ENCODE measurements at places on chromosomes 1 and 21.

- DNase-seq = no peak
Observed at GRCh38 chr1:67194209-67194863, 28.1 kb downstream of the IL23R start.

DNA sequence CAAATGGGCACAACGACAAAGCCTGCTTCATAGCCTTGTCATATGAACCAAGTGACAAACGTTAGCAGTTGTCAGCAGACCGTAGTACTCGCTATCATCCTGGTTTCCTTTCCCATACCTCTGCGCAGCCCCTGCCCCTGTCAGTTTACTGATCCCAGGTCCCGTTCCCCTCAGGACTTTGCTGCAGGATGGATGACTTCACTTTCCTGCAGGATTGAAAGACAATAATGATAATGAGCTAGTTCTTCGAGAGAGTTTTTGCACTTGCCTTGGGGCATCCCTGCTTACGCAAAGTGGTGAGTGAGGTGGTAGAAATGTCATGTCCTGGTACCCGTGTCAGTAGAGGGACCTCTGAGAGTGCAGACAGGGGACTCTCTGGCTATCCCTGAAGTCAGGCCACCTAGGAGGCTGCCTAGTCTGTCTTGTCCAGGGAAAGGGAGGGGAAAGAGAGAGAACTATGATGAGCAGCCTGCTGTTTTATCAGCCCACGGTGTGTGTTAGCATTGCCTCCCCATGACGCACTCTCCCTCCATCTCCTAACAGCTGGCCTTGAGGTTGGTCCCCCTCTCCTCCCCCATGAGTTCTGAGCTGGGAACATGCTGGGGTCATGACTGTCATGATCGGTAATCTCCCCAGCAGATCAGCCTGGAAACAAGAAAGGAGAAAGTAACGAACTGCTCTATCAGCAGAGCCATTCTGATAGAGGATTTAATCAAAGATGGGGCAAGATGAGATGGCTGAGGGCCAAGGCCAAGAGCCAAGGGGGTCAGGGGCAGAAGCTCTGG lies 53.7 kb downstream of the ELK4 start:
- no peak for DNase-seq

DNA sequence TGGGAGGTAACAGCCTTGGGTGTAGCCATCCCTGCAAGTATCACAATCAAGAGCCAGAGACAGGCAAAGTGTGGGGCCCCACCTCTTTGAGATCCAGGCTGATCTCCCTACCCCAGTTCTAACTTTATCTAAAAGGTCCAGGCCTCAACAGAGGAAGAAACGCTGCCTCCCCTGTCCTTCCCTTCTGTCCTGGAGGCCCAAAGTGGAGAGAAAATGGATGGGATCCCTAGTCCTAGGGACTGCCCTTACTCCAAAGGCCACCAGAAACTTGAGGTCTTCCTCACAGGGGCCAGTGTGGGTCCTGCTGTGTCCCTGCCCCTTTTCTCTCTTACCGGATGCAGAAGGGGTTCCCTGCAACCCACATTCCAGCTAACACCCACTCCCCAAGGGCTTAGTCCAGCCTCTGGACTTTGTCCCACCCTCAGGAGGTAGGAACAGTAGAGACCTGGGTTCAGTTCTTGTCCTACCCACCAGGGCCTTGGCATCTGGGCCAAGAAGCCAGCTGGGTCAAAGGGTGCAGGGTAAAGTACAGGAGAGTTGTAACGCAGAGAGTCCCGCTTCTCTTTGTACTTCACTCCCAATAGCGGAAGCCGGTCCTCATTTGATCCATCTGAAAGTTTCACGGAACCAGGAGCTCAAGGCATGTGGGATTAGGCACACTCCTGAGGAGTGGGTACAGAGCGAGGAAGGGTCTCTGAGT lies 1.9 kb downstream of the HDGF start:
- peak; percentile 44 for DNase-seq

DNA sequence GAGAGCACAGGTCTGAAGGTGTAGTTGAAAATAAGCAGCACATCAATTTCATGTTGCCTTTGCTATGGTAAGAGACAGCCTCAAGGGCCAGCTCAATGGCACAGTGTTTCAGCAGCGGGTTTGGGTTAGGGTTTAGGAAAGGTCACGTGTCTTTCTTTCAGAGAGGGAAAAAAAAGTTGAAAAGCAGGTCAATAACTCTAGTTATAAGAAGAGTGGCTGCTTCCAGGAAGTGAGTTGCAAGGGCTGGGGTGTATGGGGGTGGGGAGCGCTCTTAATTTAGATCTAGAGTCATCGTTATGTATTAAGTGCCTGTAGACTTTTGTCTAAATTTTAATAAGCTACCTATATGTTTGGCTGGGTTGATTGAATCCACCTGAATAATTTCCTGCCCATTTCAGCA lies 118.5 kb upstream of the SPAG17 start:
- DNase-seq = no peak

DNA sequence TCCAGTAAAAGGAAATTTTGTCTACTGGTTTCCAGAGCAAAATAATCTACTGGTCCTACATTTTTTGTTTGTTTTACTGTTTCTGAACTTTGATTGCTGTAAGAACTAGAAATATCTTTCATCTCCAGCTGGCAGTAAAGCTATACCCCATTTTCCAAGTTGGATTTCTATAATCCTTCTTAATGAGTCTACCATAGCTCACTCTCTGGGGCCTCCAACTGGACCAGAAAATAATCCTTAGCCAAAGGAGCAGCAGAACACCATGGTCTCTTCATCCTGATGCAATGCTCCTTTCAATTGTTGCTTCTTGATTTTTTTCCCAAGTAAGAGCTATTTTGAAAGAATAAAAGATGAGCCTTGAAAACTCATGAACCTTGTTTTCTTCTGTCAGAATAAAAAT lies 110.0 kb upstream of the COL11A1 start:
- no peak for DNase-seq

DNA sequence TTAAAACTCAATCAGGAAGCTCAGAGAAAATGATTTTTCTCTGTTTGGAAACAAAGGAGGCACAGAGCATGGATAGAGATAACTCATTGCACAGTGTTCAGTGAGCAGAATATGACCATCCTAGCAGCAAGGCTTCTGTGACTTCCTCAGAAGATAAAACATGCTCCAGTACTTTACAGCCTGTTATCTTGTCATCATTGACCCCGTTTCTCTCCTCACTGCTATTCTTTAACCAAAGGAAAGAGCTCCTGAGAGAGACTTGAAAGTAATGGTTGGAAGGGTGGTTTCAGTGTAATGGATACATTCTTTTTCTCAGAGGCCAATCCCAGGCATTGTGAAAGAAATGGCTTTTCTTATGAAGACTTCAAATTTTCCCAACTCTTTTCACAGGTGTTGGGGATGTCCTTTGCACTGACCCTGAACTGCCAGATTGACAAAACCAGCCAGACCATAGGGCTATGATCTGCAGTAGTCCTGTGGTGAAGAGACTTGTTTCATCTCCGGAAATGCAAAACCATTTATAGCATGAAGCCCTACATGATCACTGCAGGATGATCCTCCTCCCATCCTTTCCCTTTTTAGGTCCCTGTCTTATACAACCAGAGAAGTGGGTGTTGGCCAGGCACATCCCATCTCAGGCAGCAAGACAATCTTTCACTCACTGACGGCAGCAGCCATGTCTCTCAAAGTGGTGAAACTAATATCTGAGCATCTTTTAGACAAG lies 25.9 kb downstream of the CD53 start:
- DNase-seq = no peak

- DNase-seq = no peak
Observed at GRCh38 chr1:110243574-110243973, 33.5 kb downstream of the KCNC4 start.

GRCh38 chr1:14320986-14321385 lies 277.5 kb upstream of the KAZN start:
- DNase-seq = no peak

GRCh38 chr1:31336687-31337467 lies 36.0 kb downstream of the FABP3 start:
- DNase-seq = no peak

DNA sequence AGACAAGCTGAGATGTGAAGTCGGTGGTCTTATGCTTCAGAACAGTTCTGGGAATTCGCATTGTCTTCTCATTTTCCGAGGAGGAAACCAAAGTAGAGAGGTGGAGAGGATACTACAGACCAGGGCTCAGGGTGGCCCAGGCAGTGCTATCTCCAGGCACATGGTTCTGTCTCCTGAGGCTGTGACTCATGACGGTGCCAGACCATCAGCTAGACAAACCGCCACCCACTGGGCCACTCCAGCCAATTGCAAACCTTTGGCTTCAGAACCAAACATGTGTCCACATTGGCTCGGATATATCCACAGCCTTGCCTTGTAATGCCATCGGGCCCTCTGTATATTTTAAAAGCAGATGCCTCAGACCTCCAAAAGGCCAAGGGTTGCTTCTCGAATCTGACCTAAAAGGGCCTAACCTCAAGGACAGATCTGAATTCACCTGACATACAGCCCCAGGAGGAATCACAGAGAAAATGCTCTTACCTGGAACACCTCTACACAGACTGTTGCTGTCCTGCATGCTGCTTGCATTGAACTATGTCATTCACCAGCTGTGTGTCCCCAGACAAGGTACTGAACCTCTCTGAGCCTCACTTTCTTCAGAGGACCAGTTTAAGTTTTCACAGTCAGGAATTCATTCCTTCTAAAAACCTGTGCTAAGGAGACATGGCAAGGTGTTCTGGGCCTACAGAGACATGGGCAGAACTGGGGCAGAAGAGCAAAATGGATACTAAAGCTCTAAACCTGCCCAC lies 224.9 kb upstream of the JUN start:
- DNase-seq = no peak

DNA sequence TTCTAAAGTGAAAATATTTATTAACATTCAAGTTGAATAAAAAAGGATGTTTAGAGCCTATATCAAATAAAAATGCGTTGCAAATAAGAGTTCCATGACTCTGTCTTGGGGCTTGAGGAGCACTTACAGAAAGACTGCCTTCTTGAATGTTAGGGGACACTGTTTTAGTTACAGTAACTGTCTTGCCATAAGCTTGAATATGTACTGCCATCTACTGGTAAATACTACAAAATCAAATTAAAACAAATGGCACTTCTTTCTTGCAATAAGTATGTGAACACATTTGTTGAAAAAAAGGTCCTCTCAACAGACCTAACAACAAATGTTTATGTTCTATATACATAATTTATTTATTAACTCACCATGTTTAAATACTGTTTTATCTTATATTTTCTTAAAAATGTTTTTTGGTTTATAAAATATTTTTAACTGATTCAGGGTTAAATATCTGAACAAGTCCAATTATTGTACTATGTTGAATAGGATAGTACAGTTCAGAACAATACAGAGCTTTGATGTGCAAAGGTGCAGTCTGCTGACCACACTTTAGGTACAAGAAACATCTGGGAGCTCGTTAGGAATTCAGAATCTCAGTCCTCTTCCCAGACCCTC lies 199.5 kb downstream of the LRRIQ3 start:
- no peak for DNase-seq

GRCh38 chr1:212928323-212929291 lies 21.7 kb upstream of the VASH2 start:
- no peak for DNase-seq

- DNase-seq = peak; percentile 58
Observed at GRCh38 chr1:203325026-203325417, 19.7 kb downstream of the BTG2 start.

DNA sequence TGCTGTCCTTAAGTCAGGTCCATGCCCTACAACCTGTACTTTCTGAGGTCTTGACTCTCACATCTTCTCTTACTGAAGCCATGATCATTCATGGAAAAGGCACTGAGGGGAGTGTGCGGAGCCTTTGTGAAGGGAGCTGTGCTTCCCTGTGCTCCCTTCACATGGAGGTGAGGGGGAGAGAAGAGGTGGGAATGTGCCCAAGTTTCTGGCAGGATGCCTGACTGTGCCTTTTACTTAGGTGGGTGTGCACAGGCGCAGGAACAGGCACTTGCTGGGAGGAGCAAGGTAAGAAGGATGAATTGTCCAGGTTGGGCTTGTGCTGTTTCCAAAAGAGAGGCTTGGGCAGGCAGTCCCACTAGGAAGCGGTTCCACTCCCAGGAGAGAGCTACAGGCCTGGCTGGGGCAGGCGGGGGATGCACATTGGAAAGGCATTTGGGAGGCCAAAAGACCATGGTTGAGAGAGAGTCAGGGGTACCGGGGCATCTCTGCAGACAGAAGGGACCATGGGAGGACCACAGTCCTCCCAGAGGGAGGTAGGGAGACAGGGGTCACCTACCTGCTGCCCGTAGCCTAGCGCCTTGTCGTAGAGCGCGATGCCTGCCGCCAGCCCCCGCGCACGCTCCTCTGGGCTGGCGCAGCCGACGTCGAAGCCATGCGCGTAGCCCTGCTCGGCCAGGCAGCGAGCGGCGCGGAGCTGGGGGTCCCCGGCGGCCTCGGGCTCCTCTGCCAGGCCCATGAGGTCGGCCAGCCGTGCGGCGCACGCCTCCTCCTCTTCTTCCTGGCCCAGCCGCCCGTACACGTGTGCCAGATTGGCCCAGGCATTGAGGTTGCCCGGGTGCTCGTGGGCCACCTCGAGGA lies 853 bp downstream of the TTC22 start:
- peak; percentile 33 for DNase-seq
